Stimulated activated CD8-positive, alpha-beta memory T cell treated with anti-CD3 and anti-CD28 coated beads, Interleukin-7, amount 100 ng/mL, for 1 hour (primary cell): ENCODE measurements at places on chromosomes 7 and 10.

GRCh38 chr10:68111584-68111983, 2.3 kb downstream of the MYPN start:
- DNase-seq: no peak

DNA sequence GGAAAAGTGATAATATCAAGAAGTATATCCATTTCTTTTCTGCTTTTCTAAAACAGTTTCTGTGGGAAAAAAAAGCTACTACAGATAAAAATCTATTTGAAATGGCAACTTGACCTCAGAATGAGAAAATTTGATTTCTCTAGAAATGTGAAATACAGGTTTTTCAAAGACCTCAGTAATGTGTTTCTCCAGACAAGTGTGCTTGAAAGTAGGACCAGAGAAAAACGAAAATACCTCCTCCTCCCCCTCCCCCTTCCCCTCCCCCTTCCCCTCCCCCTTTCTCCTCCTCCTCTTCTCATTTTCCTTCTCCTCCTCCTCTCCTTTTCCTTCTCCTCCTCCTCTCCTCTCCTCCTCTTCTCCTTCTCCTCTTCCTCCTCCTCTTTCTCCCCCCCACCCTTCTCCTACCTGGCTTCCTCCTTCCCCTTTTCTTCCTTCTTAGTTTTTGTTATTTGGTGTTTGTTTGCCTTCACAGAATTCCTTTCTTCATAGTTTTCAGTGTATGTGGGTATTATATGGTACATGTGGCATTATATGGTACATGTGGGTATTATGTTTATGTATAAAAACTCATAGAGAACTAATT, 179.4 kb downstream of the CDK14 start:
- DNase-seq: no peak

- DNase-seq: no peak
These were observed 69.2 kb upstream of the LRRC4 start for GRCh38 chr7:128100225-128100948.

- DNase-seq: no peak
These were observed 145.7 kb upstream of the FERD3L start for GRCh38 chr7:19290968-19291367.

DNA sequence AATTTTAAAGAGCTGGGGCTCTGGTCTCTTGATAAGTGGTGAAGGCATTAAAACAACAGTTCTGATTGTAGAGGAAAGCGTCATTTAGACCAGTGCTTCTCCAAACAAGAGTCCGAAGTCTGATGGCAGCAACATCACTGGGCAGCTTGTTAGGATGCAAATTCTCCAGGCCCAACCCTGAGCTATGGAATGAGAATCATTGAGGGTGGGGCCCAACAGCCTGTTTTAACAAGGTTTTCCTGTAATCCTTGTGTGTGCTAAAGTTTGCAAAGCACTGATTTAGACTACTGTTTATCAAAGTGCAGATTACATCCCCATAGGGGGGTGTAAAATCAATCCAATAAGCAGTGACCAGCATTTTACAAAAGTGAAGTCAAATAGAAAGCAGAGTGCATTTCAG, 2.6 kb upstream of the ZNRF2 start:
- DNase-seq: no peak

DNA sequence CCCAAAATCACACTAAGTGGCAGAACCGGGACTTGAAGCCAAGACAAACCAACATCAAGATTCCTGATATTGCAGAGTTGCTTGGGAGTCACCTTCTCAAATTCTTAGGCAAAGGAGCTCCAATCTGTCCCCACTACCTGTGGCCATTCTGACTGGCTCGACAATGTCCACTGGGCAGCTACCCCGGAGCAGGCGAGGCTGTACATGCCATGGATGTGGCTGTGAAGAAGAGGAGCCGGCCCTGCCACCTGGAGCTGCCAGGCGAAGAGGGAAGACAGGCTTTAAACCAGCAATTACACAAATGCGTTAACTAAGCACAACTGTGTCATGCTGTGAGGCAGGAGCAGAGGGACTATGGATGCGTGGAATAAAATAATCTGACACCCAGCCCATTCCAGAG, 18.1 kb downstream of the CAMK2G start:
- no peak for DNase-seq

DNA sequence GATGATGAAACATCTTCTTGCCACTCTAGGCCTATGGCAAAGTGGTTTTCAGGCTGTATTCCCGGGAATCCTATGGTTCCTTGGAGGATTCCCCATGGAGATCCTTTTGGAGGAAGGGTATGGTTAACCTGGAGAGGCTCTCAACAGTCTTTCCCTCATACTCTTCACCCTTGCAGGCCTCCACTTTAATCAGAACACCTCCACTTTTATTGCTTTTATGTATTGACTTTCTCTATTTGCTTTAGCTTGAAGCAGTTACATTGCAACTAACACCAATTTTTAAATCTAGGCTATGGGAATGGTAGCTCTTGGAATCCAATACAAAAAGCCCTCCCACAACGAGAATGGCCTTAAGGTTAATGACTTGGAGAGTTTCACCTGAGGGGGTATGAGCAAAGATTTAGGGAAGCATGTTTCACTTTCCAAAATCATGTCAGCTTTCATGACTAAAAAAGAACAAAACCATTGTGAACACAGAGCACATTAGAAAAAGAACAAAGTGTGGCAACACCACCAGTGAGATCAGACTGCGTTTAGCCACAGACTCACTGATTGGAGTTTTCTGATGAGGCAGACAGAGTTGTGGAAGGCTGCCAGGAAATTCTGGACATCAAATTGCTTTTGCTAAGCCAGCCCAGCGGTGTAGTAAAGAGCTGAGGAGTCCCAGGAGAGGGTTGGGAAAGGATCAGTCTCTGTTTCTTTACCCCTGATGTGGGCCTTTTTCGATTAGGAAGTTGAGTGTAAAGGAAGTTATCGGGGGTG, 130.4 kb upstream of the BMPER start:
- no peak for DNase-seq

DNA sequence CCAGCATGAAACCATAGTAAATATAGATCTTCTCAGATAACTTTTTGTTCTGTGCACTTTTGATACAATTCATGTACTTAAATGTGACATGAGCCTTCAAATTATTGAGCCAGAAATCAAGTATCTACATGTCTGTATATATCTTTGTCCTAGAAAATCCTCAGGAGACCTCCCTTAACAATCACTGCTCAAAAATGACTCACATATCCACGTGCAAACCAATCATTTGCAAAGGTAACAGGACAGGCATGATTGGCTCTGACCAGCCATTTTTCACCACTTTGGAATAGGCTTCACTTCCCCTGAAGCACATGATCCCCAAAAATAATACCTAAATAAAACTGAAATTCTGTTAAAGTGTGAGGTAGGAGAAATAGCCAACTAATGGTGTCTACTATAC, 902.5 kb downstream of the PCDH15 start:
- no peak for DNase-seq

GRCh38 chr10:124242791-124243190, 149.4 kb upstream of the CHST15 start:
- no peak for DNase-seq

DNA sequence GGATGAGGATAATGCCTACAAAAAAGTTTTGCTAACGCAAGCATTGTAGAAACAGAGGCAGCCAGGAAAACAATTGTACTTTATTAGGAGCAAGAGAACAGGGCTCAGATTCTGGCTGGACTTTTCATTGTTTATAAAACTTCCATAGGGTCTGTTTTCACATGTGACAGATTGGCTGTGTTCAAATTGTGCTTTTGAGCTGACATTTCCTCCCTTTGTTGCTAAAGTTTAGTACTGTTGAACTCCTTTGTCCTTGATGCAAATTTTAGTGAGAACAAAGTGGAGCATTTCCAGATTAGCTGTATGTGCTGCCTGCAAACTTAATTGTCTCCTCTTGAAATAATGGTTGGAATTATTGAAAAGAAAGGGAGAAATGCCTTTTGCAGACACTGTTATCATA, 221.0 kb upstream of the FZD1 start:
- DNase-seq: no peak

GRCh38 chr10:86443069-86443468, 76.5 kb upstream of the GRID1 start:
- DNase-seq: no peak

- no peak for DNase-seq
These were observed 4.8 kb upstream of the PRRT4 start for GRCh38 chr7:128366300-128366699.

- no peak for DNase-seq
These were observed 216.1 kb upstream of the STEAP4 start for GRCh38 chr7:88522771-88523293.

DNA sequence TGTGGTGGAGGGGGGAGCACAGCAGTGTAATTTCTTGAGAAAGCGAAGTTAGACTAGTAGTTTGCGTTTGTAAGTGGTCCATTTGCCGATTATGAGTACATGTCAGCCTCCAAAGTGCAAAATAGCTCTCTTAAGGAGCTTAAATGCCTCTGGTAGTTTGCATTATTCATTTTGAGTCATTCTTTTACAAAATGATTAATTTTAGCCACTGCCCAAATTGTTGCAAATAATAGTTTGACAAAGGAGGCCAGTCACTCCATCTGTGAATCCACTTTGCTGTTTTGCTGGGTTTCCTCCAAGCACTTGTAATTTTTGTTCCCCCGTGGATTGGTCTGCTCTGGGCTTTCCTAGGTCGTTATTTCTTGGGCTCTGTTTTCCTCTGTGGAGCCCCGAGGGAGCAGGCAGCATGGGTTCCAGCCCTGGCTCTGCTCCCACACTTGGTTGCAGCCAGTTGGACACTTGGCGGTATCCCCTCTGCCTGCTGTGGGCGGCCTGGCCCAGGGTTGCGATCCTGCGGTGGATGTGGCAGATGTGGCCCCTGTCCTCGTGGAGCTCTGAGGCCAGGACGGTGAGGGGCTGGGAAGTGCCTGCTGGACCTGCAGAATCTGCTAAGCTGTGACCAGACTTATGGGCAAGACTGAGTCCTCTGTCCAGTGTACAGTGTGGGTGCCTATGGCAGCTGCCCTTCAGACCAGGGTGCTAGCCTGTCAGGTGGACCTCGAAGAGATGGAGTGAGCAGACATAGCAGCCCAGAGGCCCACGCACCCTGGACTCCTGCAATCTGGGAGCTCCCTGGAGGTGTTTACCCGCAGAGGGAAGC, 129.1 kb upstream of the BTBD16 start:
- no peak for DNase-seq

- DNase-seq: no peak
These were observed at the start of gene TMEM184A for GRCh38 chr7:1555813-1556543. TSS of gene TMEM184A (minus strand) at chr7:1556205. CDS start at chr7:1555484, 721 bp downstream.

DNA sequence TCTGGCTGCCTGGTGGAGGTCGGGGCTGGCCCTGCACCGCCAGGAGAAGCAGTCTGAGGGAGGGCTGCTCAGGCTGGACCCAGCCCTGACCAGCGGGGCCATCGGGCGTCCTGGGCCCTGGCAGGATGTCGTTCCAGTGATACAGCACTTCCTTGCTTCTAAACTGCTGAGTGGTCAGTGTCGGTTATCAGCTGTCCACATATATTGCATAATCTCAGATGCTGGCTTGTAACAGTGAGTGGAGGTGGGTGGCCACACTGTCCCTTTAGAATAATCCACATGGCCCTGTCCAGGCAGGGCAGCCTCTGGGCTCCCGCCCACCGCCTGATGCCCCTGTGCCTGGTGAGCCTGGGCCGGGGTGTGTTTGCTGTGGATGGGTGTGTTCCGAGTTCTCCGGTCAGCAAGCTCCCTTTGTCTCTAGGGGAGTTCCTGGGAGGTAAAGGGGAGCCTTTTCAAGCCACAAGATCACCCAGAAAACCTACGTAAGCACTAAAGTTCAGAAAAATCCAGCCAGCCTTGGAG, 86.1 kb downstream of the LHPP start:
- DNase-seq: no peak

- DNase-seq: no peak
These were observed 41.8 kb upstream of the ZNF488 start for GRCh38 chr10:47425813-47426419.
